Endothelial cell of coronary artery (primary cell): ENCODE measurements at places on chromosomes 1 and 21. TPM values are rescaled to one million over a fixed set of nuclear protein-coding genes. Genes with fewer than 3 reads are reported as not detected.

The CFHR2 gene
- not detected in 2 replicates for total RNA-seq

The ESRRG gene
- not detected in 2 replicates for total RNA-seq

The HSD3B1 gene
- total RNA-seq, result not detected in 2 replicates

The OR2W3 gene
- not detected in 2 replicates for total RNA-seq

The AQP10 gene
- not detected in 2 replicates for total RNA-seq

The SAMD11 gene
- total RNA-seq, result 0.66 TPM in 1 of 2 replicates, not detected in the other

The ITGB2 gene
- under 0.01 and 0.18 TPM in 2 replicates for total RNA-seq

The TRNP1 gene
- 10.1 and 22.8 TPM in 2 replicates for total RNA-seq

The FOXO6 gene
- total RNA-seq, result 0.18 and 0.19 TPM in 2 replicates

The TMEM51 gene
- 2.7 and 4.8 TPM in 2 replicates for total RNA-seq

The GUCA2B gene
- total RNA-seq, result not detected in 2 replicates

The PCP4L1 gene
- total RNA-seq, result not detected in 2 replicates

The ZFYVE9 gene
- 28.3 and 36.6 TPM in 2 replicates for total RNA-seq

The TRAPPC3 gene
- total RNA-seq, result 89.8 and 95.6 TPM in 2 replicates

The SOD1 gene
- 258 and 272 TPM in 2 replicates for total RNA-seq
